ENCODE measurements at places on chromosomes 2 and 18.

GRCh38 chr2:143262389-143262788 is 133.2 kb downstream of the ARHGAP15 start:
- no peak for DNase-seq

GRCh38 chr2:71060871-71061270 is 7.6 kb upstream of the NAGK start:
- DNase-seq = no peak

DNA sequence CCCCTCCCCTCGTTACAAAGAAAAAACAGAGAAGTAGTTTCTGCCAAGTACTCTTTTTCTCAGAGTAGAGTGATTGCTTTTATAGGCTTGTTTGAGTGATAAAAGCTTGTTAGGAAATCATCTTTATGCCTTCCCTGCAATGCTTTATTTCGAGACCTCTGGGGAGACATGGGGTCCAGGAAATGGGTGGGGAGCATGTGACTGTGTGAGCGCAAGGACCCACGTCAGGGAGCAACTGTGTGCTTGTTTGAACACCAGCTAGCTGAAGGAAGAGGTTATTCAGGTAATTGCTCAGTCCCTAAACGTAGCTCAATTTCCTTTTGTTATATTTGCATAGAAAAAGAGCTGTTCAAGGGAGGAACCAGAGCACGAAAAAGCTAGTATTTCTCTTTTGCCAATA is 187.3 kb downstream of the FAM210A start:
- DNase-seq = no peak

- no peak for DNase-seq
Measured at GRCh38 chr2:75709297-75709696, 1.4 kb downstream of the GCFC2 start.

DNA sequence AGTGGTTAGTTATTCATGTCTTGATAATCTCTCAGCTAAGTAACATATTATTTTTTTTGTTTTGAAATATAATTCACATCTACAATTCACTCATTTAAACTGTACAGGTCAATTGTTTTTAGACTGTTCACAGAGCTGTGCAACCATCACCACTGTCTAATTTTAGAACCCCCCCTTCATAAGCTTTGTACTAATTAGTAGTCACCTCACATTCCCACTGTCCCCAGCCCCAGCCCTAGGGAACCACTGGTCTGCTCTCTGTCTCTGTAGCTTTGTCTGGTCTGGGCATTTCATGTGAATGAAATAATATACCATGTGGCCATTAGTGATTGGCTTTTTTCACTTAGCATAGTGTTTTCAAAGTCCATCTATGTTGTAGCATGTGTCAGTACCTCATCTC is 55.3 kb downstream of the LCLAT1 start:
- no peak for DNase-seq

DNA sequence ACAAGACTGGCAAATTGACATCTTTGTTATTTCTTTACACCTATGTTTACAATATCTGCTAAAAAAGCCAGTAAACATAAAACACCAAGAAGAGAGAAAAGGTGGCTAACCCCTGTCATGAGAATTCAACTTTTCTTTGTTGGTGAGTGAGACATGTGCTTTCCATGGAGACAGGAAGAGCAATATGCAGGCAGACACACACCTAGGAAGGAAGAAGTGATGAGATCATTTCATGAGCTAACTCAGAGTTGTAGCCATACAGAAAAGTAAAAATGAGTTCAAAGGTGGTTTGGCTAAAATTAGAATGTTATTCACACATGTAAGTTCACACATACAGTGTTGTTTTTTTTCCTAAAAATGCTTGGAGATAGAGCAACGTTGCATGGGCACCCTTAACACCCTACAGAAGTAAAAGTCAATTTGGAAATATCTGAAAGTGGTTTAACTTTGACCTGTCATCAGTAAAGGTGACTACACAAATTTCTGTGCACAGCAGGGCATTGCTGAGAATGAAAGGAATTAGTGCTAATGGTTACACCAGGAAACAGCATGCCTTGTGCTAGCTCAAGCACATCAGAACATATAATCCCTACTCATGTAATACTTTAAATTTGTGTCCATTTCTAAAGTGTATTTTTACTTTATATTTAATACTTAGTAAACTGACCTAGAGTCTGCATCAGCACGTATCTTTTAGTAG is 557.6 kb downstream of the CBLN2 start:
- DNase-seq = no peak

DNA sequence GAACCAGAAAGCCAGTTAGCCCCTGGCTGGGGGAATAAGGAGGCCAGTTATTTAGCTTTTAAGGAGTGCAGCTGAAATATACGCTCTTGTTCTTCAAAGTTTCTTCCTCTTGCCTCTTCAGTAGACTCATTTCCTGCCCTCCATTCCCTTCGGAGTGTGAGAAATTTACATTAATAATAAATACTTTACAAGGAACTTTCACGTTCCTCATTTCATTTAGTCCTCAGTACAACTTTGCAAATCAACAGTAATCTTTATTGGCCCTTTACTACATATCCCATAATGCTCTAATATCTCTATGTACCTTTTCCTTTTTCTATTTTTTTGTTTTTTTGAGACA is 15.6 kb downstream of the PLCD4 start:
- DNase-seq = no peak

- no peak for DNase-seq
Measured at GRCh38 chr2:237588044-237588696, 2.4 kb downstream of the RAB17 start.

- DNase-seq = no peak
Measured at GRCh38 chr2:10305715-10306114, 3.0 kb downstream of the HPCAL1 start.

DNA sequence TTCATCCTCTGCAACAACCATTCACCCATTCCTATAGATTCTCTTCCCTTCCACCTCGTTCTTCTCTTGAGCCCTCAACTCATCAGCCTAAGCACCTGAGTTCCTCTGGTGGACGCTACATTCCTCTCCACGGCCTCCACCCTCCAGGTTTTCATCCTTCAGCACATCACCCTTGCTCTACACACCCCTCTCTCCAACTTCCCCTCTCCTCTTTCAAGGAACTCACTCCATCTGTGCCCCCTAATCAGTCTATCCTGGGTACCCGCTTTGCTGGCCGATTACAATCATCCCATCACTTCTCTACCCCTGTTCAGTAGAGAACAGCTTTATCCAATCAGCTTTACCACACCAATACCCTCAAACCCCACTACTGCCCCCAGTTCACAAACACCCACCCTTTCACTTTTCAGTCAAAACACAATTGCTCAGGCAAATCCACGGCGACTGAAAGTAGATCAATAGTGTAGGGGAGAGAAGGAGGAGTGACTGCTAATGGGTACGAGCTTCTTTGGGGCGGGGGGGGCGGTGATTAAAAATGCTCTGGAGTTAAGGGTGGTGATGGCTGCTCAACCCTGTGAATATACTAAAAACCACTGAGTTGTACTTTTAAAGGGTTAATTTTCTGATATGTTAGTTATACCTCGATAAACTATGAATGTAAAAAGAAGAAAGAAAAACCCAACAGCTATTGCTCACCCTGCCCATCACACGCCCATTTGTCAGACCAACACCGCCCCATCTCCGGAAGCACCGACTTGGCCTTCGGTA is 857 bp downstream of the DYM start:
- DNase-seq = no peak

GRCh38 chr18:75324686-75325257 is 102.7 kb downstream of the SMIM21 start:
- no peak for DNase-seq

GRCh38 chr2:71492112-71492511 is 38.8 kb downstream of the DYSF start:
- no peak for DNase-seq

GRCh38 chr2:198097630-198098029 is 293.2 kb downstream of the PLCL1 start:
- no peak for DNase-seq

- no peak for DNase-seq
Measured at GRCh38 chr18:9008200-9008708, 94.2 kb upstream of the NDUFV2 start.

DNA sequence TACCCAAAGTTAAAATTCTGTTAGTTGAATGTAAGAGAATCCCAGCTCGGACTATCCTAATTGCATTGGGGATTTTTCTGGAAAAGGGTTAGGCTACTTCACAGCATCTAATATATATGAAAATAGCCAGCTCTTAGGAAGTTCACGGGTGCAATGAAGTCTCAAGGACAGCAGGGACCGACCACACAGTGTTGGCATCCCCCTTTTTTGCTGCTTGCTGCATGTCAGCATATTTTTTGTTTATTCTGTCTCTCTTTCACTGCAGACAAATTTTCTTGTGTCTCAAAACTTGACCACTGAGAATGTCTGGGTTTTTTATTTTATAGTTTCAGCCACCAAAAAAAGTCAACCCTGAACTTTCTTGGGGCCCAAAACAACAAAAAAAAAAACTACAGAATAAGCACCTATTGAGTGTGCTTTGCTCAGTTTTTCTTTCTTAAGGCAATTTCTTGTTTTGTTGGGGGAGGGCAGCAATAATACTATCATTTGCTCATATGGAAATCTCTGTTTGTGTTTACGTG is 535.6 kb downstream of the CNTNAP5 start:
- DNase-seq = no peak

DNA sequence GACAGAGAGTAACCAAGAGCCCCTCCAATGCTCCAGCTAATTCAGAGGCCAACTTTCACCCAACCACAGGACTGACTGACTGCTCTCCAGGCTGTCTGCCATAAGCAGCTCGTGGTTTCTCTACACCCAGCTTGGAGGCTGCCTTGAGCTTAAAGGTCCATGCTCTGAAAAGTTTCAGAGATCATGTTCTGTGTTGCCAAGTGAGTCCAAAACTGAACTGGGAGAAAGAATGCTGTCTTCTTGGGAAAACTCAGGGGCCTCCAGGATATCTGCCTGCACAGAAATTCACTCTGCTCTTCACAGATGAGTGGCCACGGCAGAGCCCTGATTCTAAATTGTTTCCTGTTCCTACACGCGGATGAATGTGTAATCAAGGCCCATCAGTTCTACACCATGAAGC is 51.1 kb downstream of the LPIN2 start:
- DNase-seq = no peak

DNA sequence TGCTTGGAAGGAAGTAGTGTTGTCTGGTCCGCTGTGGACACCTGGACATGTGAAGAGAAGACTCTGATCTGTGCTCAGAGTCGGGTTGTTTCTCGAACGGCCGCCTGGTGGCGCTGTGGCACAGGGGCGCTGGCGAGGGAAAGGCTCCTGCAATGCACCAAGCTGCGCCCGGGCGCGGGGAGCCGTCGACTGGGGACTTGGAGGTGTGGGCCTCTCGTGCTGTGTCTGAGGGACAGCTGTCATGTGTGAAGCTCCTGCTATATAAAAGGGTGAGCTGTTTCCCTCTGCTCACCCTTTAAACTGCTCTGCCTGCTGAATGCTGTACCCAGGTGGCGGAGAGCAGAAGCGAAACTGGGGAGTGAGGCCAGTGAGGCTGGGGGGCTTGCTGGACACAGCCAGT is 44.0 kb downstream of the GNAL start:
- peak; percentile 23 for DNase-seq

DNA sequence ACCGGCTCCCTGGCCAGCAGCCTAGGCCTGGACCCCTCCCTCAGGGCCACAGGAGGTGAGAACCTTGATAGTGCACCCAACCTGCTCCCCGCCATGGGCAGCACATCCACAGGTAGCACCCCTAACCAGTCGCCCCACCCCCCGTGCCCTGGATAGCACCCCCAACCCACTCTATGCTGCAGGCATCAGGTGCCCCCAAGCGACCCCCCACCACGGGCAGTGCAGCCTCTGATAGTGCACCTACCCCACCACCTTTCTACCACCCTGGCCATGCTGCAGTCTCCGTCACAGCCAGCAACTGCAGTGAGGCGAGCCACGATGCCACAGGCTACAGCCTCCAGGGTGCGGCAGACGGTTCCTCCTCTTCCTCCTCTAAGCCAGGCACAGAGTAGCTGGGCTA is 55.6 kb downstream of the SOWAHC start:
- no peak for DNase-seq

DNA sequence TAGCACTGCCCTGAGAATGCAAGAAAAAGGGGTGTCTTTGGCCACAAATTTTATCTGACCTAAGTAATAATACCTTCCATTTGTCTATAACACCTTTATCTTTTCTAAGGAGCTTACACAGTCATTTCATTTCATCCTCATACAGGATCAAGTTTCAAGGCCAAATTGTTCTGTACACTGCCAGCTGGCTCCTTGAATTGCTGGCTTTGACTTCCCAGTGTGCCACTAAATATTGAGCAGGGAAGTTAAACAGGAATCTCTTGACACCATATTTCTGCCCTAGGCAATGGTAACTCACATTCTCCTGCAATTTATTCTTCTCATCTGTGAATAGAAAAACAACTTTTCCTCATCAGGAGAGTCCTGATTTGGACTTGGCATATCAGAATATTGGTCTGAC is 195.1 kb upstream of the LRP1B start:
- DNase-seq = no peak

GRCh38 chr2:5537180-5537688 is 154.9 kb upstream of the SOX11 start:
- DNase-seq = no peak

DNA sequence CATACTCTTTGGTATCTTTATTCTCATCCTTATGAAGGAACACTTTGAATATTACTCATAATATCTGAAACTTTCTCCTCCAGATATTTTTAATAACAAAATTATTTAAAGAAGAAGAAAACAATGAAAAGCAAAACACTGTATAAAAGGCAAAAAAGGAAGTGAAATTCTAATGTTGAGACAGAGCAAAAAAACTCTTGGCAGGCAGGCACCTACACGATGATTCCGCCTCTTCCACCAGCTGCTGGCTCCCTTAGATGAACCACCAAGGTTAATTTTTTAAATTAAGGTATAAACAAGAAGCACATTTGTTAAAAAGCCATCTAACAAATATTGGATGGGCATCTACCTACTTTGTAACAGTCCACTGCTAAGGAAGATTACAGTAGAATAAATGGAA is 434.7 kb downstream of the EPHA4 start:
- no peak for DNase-seq

DNA sequence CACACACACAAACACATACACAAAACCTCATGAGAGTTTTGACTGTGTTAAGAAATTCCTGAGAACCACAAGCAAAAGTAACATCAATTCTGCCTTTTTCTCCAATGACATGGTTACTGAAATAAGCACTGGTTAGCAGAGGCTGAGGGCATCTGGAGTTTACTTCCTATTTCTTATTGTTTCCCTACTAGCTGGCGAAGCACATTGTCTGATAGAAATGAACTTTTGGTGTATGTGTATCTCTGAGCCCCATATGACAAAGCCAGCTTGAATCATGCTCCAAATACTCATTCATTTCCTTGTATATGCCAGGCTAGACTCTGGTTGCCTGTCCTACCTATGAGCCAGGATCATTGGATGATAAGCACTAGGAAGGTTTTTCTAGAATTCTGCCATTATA is 203.1 kb downstream of the NCKAP5 start:
- DNase-seq = no peak

GRCh38 chr2:67057901-67058703 is 339.0 kb upstream of the ETAA1 start:
- no peak for DNase-seq

DNA sequence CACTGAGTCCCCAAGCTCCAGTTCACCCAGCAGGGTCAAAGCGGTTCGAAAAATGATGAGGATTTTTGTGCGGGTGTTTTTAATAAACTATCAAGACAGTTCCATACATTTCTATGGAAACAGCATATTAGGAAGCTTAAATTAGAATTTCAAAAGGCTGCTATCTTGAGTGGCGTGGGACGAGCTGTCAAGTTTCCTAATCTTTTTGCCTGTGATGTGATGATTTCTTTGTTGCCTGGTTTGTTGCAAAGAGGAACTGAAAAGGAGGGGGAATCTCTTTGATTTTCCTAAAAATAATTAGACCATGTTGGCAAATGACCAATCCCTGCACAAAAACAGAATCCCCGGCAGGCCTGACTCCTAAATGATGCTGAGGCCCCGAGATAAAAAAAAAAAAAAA is 66.1 kb upstream of the ATG16L1 start:
- DNase-seq = no peak
